Activated CD4-positive, alpha-beta memory T cell treated with anti-CD3 and anti-CD28 coated beads for 36 hours (primary cell): ENCODE measurements at places on chromosomes 1 and 21.

DNA sequence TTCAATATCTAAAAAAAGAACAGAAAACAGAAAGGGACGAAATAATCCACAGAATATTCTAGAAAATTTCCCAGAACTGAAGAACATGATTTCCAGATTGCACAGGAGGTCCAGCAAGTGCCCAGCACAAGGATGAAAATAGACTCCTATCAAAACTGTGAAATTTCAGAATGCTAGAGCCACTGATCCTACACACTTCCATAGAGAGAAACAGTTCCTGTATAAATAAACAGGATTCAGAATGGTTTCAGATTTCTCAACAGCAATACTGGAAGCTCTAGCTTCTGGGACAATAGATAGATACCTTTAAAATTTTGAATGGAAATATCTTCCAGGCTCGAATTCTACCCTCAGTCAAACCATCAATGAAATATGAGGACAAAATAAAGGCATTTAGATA is 4.6 kb downstream of the TARBP1 start:
- no peak for DNase-seq

DNA sequence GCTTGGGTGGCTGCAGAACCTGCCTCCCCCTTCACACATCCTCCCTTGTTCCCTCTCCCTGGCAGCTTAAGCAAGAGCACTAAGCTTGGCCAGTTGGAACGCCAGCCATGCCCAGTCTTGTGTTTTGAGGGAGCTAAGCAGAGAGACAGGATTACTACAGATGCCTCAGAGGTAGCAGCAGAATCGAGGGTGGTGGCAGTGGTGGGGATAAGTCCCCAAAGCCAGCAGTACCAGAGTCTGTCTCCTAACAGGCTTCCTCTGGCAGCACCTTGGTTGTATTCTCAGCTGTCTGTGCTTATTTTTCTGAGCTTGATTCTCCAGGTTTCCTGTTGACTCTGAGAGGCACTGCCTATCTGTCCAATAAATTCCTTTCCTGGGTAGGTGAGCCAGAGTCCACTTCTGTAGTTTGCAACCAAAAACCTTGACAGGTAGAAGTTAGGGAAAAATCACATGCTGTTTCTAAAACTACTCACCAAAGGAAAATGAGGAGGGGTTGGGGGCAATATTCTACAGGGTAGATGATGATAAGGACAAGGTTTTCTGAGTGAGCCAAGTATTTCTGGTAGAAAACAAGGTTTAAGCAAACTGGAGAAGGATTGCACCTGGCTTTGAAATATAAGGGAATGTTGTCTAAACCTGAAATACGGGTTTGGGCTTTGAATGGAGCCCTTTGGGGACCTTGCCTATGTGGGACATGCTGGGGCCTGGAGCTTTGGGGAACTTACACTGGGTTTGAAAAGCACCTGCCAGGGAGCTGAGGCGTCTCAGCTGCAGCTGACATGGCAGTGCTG is 100.8 kb downstream of the PBX1 start:
- no peak for DNase-seq

DNA sequence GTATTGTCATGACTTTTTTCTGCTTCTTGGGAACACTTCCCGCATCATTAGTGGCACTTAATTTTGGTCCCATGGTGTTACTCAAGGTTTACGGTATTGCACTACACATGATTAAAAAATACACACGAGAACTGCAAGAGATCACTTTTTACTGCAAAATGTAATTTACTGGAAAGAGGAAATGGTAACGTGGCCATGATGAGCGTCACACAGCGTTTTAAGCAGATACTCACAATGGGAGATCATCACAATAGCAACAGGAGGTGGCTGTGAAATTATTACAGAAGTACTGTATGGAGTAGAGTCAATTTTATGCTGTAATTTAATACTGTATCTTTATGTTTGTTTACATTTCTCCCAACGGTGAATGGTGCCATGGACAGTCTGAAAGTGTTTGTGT is 1510.3 kb downstream of the AMY1C start:
- DNase-seq, result no peak

DNA sequence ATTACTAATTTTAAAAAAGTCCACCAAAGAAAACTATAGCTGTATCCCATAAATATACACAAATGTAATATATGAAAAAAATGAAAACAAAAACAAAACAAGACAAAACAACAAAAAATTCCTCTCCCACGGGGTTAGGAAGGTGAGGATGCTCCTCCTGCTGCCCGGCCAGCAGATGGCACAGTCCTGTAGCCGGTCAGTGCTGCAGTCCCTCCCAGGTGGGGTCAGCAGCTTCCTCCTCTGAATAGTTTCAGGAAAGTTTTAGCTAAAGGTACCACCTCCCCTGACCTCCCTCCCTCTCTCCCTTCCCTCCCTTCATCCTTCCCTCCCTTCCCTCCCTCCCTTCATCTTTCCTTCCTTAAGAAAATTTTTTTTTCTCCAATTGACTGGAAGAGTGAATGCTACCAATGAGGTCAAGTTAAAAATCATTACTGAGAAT is 67.8 kb upstream of the BCL10 start:
- no peak for DNase-seq

- no peak for DNase-seq
Observed at GRCh38 chr1:165854101-165854845, 26.9 kb downstream of the UCK2 start.
